ENCODE measurements at places on chromosomes 3 and 15.

DNA sequence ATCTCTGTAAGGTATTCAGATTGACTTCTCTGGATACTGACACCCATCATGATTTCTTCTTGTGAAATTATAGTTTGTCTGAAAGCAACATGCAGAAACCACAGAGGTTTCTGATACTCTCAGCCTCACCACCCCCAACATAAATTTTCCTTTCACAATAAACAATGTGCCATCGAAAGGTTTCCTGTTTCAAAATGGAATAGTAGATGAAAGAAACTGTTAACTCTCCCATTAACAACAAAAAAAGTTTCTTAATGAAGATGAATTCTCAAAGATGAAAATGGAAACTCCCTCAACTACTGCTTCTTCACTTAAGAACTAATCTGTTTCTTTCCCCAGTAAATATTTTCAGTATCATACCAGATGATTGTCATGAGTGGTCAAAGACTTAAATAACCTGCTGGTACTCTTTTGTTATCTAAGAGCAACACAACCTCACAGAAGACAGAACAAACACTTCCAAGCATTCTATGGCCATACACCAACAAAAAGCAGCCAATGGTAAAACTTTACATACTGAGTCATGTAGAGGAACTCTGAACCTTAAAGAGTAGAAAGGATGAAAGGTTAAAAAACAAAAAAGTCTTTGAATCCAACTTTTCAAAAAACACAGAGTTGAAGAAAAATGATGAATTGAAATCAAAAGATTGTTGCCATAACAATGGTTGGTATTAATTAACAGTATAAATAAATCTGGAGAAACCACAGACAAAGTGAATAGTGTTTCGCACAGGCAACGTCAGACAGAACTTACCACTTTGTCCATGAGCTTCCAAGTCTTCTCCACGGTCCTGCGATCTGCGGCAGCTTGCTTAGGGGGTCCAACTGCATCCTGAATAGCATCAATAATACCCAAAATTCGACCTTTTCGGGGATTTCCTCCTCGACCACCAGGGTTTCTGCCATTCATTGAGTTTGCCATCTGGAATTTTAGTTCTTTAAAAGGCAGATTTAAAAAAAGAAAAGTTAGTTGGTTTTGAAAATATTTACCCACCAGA lies 1.9 kb downstream of the CBLB start:
- no peak for DNase-seq

DNA sequence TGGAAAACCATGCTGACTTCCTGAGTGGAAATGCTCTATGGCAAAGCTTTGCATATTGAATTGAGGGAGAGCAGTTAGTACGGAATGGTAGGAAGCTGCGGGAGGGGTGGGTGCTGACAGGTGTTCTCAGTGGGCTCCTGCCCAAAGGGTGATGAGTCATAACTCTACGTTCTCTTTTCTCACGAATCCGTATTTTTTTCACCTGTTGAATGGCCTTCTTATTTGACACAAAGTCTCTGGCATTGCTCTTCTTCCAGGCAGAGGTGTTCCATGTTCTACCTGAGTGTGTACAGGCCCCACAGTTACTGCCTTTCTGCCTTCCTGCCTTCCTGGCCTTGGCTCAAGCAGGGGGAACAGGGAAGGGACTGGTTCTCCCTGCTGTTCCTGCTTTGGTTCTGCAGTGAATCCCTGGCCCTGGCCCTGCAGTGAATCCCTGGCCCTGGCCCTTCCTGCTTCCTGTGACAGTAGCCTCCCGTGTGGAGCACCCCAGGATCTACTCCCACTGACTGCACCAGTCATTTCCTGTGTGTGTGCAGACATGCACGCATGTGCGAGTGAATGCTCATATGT lies 31.9 kb downstream of the TRAK1 start:
- DNase-seq, result no peak

- DNase-seq, result no peak
These were observed 75.9 kb downstream of the RFTN1 start for GRCh38 chr3:16437640-16438039.

DNA sequence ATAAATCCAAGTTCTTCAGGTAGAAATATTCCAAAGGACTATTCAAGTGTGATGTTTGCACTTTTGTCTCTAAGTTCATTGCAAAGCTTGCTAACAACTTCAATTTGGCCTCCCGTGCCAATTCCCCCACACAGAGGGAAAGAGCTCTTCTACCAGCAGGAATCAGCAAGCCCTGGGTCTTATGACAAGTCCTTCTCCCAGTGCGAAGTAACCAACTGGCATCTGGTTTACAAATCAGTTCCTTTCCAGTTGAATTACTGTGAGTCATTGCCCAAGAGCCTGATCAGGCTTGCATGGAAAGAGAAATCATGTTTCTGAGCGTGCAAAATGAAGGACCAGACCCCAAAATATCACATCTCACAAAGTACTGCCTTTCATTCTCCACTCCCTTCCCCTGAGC lies 62.7 kb upstream of the SLCO3A1 start:
- DNase-seq, result no peak

- no peak for DNase-seq
These were observed 54.3 kb downstream of the BDH1 start for GRCh38 chr3:197501496-197501878.

DNA sequence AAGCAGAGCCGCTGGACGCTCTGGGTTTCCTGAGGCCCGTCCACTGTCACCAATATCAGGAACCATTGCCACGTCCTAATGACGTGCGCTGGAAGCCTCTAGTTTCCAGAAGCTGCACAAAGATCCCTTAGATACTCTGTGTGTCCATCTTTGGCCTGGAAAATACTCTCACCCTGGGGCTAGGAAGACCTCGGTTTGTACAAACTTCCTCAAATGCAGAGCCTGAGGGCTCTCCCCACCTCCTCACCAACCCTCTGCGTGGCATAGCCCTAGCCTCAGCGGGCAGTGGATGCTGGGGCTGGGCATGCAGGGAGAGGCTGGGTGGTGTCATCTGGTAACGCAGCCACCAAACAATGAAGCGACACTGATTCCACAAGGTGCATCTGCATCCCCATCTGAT lies 3.3 kb downstream of the RHO start:
- no peak for DNase-seq

DNA sequence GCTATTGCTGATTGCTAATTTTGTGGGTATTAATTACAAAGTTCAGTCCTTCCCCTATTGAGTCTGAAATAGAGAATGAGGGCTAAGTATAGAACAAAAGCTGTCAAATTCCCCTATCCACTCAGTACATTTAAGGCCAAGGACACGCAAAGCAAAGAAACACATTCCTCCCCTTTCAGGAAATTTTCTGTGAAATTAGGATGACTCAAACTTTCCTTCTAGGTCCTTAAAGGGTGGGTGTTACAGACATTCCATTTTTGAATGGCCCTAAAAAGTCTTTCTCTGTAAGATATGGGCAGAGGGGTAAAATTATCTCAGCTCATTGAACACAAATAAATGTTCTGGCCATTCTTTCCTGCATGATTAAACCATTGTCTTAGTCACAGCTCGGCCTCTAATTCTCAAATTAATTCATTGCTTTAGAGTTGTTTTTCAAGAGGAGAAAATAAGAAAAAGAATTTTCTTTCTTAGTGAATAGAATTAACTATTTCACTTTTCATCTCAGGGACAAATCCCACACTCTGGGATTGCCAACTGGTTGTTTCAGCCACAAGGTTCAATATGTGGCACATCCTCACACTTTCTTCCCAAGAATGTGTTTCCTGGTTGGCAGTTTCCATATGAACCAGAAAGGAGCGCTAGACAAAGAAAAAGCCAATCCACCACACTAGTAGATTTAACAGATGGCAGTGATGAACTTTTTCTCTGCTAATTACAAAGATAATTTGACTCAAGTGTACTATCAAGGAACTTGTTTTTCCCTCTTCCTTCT lies 424.1 kb downstream of the ZNF385D start:
- DNase-seq, result no peak

DNA sequence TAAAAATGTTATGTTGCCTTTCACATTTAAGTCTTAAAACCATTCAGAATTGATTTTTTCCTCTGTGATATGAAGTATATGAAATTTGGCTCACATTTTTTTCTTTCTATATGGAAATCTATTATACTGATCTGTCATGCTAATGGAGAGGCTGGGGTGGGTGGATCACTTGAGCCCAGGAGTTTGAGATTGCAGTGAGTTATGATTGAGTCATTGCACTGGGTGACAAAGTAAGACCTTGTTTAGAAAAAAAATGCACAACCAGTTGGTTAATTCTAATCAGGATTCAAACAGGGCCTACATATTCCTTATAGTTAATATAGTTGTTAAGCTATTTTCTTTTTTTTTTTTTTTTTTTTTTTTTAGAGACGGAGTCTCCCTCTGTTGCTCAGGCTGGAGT lies 230.5 kb downstream of the MFSD1 start:
- no peak for DNase-seq

DNA sequence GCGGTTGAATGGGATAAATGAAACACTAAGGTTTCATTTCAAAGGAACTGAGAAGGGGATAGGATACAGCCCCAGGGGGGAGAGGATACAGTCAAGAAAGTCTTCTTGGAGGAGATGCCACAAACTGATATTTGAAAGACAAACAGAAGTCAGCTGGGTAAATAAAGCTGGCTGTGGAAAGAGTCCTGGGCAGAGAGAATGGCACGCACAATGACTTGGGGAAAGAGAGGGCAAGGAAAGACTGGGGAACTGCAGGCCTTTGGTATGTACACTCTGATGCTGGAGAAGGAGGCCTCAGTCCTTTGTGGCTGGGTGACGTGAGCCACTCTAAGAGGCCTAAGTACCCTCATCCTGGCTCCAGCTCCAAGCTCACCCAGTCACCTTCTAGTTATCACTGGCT lies 45.2 kb upstream of the LMCD1 start:
- DNase-seq, result no peak

- DNase-seq, result no peak
These were observed 19.9 kb upstream of the TNFAIP8L3 start for GRCh38 chr15:51114437-51115119.

GRCh38 chr3:157353652-157354051 lies 83.0 kb upstream of the PTX3 start:
- no peak for DNase-seq

DNA sequence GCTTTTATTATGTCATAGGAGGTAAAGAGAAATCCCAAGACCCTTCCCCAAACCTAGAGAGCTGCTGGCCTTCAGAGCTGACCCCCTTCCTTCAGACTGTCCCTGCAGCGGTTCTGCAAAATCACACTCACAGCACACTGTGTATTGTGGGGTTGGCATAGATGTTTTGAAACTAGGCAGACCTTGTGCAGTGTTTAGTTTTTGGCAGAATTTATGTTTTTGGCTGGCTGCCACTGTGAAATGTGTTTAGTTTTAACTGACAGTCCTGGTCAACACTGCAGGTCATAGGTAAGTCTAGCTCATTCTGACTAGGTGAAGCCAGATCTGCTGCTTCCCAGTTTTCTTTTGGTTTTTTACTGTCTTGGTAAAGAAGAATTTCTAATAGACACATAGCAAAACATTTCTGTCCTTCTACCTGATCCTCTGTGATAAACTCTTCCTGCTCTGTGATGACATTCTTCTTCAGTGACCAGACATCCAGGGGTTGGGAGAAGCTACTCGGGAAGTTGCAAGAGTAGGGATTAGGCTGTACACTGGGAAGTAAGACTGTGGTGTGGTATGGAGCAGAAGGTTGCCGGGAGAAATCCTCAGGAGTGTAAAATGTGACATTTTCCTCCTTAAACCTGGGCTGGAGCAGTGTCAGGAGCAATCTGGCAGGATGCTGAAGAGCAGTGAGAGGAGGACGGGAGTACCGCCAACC lies 209.6 kb upstream of the MCTP2 start:
- DNase-seq, result no peak

DNA sequence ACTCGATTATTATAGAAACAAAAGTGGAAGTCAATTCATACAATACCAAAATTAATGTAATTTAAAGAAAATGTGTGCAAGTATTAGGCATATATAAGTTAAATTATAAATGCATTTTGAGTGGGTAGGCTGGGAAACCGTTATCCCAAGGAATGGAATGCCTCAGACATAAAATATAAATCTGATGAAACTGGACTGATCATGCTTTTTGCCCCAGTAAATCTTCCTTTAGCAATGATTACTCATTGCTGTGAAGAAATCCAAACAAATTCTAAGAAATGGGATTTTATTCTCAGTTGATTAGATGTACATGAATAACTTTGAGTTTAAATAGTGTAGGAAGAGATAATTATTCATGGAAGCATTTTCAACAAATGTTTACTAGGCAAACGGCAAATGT lies 185.5 kb upstream of the KCNMB2 start:
- no peak for DNase-seq

GRCh38 chr15:101255615-101256241 lies 3.9 kb upstream of the CHSY1 start:
- peak; percentile 12 for DNase-seq

DNA sequence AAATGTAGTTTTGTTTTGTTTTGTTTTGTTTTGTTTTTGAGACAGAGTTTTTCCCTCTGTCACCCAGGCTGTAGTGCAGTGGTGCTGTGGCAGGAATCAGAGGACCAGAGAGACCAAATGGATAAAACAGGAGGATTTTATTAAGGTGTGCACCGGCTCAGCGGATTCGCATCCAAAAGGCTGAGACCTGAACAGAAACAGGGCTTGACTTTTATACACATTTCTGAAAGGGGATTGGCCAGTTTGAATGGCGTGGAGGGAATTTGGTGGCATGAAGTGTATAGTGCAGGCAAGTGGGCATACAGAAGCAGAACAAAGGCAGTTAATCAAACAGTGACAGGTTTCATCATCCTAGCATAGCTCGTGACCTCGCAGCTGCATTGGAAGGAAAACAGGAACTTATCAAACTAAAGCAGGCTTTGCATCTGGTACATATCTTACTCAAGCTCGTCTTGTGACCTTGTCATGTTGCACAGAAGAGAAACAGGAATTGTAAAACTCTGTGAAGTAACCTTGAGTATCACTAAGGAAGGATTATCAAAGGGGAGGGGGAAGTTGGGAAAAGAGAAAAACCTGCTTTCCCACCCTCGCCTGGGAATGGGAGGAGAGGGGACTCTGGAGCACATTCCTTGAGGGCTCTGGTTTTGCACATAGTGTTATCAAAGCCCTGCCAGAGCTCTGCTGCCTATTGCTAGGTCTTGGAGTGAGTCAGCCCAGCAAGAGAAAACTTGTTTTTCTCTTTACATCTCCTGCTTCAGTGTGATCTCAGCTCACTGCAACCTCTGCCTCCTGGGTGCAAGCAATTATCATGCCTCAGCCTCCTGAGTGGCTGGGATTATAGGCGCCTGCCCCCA lies 38.5 kb downstream of the C3orf62 start:
- DNase-seq, result no peak

- no peak for DNase-seq
These were observed 380.8 kb upstream of the NDN start for GRCh38 chr15:24067733-24068501.

DNA sequence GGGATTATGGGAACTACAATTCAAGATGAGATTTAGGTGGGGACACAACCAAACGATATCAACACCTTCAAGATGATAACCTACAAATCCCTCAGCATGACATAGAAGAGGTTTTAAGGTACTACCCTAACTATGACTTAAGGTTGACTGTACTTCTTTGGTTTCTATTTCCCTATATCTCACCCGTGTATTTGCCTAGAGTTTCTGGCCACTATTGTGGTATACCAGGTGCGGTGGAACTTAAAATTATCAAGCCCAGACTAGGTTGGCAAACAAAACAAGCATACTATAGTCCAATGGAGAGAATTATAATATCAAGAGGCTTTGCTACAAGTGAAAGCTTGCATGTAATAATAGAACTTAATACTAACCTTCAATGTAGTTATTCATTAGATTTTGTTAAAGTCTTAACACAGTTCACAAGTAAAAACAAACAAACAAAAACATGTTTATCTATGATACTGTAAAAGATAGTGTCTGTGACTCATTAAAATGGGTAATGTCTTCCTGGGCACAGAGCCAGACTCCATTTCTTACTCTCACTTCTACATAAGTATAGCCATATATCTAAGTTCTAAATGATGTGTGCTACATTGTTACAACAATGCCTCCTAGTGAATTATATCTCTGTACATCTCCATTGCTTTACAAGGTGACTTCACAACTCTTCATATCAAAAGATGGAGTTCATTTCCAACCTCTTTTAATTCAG lies 479.1 kb downstream of the ZBBX start:
- DNase-seq, result no peak
